ENCODE measurements at places on chromosomes 7 and 10. TPM values are rescaled to one million over a fixed set of nuclear protein-coding genes. Genes with fewer than 3 reads are reported as not detected.

Gene ZSWIM8
- total RNA-seq: 128 TPM

Gene ODAD2
- 3.2 TPM for total RNA-seq

Gene SPDYE5
- not detected for total RNA-seq

Gene SPDYE16
- total RNA-seq: not detected

Gene ACSM6
- not detected for total RNA-seq

Gene ZNF862
- 9.1 TPM for total RNA-seq

Gene LRRD1
- 0.12 TPM for total RNA-seq

Gene TMEM139
- total RNA-seq: 1.1 TPM

GRCh38 chr7:30852308-30852684, 59.4 kb upstream of the AQP1 start:
- no peak for DNase-seq

GRCh38 chr7:112184455-112184854, 21.7 kb downstream of the DOCK4 start:
- no peak for DNase-seq

GRCh38 chr10:130491693-130492050, 355.5 kb downstream of the GLRX3 start:
- DNase-seq: no peak

DNA sequence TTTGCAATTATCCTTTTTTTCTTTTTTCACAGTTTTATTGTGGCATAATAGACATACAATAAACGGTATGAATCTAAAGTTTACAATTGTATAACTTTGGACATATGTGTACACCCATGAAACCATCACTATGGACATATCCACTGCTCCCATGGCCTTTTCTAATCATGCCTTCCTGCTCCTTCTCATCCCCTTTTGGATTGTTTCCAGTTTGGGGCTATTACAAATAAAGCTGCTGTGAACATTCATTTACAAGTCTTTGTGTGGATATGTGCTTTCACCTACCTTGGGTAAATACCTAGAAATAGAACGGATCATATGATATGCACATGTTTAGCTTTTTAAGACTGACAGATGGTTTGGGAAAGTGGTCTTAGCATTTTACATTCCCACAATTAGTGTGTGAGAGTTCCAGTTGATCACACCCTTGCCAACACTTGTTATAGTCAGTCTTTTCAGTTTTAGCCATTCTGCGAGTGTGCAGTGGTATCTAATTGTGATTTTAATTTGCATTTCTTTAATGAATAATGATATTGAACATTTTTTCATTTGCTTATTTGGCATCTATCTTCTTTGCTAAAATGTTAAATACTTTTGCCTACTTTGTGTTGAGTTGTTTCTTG, 120.9 kb upstream of the KAT6B start:
- no peak for DNase-seq

GRCh38 chr10:21989453-21990154, 13.9 kb downstream of the DNAJC1 start:
- DNase-seq: no peak

DNA sequence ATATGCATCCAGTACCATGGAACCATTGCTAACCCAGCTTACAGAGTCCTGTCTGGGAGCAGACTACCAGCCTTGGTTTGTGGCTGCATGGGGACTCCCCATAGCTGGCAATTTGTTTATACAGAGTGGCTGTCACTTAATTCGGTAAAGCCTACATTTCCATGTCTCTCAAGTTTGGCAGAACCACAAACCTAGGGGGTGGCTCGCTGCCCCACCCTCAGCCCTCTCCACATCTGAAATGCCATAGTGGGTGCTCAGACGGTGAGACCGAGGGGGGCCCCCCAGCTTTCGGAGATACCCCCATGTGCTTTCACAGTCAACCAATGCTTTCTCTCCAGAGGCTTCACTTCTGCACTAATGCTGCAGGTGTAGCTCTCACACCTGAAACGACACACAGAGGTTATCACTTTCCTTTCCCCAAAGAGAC, 75.5 kb upstream of the KAT6B start:
- DNase-seq: no peak

- no peak for DNase-seq
Observed at GRCh38 chr7:15829691-15830090, 143.2 kb upstream of the MEOX2 start.

DNA sequence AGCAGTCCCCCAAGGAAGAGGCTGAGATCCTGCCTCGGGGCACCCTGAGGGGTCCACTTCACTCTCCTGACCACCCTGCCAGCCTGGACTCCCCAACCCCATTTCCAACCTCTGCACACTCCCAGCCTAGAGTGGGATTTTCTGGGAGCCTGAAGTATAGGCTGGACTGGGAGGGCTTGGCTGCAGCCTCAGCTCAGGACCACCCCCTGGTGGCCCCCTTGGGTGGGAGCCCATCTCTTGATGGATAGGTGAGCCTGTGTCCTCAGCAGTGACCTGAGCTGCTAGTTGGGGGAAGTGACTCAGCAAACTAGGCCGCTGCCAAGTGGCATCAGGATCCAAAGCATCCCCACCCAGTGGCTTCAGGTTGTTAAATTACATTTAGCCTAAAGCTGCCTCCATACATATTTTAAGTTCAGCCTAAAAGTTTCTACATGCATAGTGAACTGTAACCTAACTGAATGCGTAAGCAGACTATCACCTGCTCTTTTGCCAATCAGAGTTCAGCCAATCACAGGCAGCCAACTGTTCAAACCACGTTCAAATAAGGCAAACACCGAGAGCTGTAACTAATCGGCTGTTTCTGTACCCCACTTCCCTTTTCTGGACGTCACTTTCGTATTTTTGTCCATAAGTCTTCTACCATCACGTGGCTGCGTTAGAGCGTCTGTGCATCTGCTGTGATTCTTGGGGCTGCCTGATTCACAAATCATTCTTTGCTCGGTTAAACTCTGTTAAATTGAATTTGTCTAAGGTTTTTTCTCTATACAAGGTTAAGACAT, 144.0 kb downstream of the PLPP4 start:
- DNase-seq: no peak

DNA sequence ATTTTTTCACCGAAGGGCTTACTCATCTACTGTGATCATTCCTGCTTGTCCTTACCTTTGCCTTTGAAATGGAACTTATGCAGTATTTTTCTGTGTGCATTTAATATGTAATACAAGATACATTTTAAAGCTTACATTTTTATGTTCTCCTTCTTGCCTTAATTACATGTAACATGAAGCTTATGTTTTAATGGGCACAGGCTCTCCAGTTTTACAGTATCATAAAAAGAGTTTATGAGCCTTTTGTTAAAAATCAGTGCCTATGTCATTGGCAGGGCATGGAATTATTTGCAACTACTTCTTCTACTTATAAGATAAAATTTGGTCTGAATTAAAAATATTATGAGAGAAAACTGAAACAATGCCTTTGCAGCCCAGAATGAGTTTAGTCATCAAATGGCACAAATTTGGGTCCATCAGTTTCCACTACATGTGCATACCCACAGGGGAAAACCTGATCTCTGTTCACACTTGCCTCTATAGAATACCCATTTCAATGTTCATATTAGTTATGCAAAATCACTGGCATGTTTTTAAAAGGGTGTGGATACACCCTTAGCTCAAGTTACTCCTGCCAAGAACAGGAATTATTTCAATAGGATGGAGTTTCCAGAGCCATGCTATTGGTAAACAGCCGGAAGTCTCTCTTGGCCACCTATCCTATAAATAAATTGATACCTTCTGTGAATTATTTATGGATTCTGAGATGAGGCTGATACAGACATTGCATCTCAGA, 27.9 kb upstream of the WNT16 start:
- no peak for DNase-seq

GRCh38 chr10:45000752-45001380, at the start of gene ZNF22:
TSS of gene ZNF22 (plus strand) at chr10:45000923. CDS start at chr10:45003369, 2,446 bp downstream.
- no peak for DNase-seq

DNA sequence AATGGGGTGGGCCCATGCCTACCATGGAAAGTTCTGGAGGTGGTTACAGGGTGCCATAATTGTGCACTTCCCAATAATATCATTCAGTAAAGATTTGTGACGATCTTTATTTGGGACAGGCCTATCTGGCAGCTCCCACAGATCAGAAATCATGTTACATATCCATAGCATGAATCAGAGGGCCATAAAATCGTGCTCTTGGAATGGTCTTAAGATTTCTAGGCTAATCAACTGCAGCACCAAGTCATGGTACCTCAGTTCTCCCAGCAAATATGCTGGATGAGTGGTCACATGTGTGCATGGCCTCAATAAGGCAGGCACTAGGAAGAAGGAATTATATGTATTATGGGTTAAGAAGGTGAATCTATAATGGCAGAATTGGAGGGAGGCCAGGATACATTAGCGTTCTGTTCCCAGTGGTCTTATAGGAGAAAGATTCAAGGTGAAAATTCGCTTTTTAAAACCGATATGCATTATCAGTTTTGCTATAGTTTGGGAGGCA, 134.7 kb downstream of the NRP1 start:
- DNase-seq: no peak

DNA sequence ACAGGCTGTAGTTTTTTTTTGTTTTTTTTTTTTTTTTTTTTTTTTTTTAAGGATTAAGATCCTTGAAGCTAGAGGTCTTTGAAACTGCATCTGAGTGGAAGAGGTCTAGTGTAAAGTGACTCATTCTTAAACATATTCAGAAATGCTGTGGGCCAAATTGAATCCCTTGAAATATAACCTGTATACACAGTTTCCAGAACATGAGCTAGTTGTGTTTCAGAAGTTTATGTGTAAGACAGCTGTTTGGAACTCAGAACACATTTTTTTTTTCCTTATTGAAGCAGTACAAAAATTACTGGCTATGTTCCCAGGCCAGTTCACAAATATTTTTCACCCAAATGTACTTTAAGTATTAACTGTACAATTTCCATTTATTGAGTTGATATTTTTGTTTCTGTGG, 67.9 kb downstream of the PPP1R9A start:
- DNase-seq: no peak

- no peak for DNase-seq
Observed at GRCh38 chr7:31263338-31263737, 77.2 kb downstream of the NEUROD6 start.

GRCh38 chr10:21055339-21056135, 158.4 kb upstream of the NEBL start:
- DNase-seq: no peak

DNA sequence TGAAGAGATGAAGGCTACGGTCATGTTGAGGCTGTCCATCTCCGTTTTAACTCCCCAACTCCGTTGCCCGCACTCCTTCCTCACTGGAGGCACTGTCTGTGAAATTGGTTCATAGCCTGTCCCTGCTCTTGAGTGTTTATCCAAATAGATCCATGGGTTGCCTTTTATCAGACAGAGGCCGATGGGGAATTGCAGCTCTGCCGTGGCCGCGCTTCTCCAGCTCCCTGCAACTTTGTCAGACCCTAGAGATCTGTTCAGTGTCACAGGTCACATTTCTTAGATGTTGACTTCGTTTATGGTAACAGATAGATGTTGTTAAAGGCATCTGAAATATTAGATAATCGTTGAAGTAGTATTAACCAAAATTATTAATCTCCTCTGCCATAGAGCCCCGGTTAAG, 14.7 kb downstream of the PPP2R2D start:
- DNase-seq: no peak

DNA sequence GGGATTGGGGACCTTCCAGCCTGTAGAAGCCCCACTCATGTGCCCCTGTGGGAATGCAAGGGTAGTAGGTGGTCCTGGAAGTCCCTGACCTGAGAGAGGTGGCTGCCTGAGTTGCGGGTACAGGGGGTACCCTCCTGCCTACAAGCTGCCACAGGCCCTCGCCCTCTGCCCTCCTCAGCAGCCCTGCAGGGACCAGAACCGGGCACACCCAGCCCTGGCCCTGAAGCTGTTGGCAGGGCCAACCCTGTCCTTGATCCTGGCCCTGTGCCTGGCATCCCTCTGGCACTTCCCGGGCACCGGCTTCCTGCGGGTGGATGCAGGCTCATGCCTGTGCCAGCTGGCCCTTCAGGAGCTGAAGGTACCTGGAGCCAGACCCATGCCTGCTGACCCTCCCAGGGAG, 54.9 kb upstream of the ELN start:
- no peak for DNase-seq

- no peak for DNase-seq
Observed at GRCh38 chr10:16941870-16942269, 124.6 kb upstream of the RSU1 start.

DNA sequence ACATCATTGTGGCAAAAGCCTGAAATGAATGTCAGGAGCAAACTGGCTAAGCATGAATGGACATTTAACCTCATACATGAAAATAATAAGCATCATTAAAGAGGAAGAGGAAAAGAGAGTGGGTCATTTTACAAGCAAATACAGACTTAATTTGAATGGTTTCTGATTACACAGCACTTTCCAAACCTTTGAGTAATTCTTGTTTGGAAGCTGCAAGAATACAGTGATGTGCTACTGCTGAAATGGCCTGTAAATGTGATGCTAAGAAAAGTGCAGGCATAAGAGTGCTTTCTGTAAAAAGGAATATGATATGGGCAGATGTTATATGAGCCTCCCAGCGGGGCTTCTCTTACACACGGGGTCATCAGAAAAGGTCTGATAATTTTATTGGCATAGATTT, 30.2 kb downstream of the TAS2R16 start:
- no peak for DNase-seq

DNA sequence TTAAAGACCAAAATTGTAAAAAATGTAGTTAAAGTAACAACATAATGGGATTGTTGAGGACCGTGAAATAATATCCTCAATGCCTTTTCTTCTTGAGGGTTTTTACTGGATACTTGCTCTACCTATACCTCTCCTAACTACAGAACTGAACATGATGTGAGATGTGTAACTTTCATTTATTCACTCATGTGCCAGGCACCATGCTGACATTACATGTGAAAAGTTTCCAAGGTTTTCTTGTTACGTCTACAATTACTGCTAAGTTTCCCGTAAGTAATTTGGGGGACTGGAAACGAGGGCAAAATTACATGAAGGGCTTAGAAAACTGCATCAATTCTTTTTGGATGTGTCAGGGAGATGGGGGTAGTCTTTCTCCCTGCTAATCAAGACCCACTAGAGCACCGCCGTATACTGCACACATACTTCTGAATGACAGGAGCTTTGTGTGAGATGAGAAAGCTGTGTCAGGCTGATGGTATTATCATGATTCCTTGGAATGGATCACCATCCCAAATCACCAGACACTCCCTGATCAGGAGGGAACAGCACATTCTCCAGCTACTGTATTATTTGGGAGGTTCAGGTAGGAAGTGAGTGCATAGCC, 41.8 kb downstream of the PTPRZ1 start:
- no peak for DNase-seq

DNA sequence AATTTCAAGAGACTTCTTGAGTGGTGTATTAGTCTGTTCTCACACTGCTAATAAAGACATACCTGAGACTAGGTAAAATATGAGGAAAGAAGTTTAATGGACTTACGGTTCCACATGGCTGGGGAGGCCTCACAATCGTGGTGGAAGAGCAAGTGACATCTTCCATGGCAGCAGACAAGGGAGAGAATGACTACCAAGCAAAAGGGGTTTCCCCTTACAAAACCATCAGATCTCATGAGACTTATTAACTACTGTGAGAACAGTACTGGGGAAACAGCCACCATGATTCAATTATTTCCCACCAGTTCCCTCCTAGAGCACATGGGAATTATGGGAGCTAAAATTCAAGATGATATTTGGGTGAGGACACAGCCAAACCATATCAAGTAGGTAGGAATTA, 150.5 kb downstream of the PCDH15 start:
- DNase-seq: no peak
